ENCODE measurements at places on chromosomes 1 and 21. TPM values are rescaled to one million over a fixed set of nuclear protein-coding genes. Genes with fewer than 3 reads are reported as not detected.

- no peak for DNase-seq
Observed at GRCh38 chr1:192889082-192889481, 80.2 kb downstream of the RGS2 start.

GRCh38 chr1:184152974-184153373, 101.4 kb downstream of the TSEN15 start:
- DNase-seq, result no peak

GRCh38 chr21:34545079-34545884, 33.3 kb upstream of the KCNE1 start:
- peak; percentile 38 for DNase-seq

Gene ABCG1
- 7.6 TPM for total RNA-seq

DNA sequence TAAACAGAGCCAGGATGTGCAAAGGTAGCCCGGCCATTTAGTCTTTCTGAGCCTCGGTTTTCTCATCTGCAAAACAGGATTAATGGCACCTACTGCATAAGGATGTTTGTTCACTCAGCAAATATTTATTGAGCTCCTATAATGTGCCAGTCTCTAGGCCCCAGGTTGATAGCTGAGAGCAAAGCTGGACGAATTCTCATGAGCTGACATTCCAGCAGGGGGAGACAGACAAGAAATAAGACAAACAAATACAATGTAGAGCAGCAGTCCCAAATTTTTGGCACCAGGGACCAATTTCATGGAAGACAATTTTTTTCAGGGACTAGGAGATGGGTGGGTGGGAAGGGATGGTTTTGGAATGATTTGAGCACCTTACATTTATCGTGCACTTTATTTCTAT, 74.3 kb upstream of the PAX7 start:
- peak; percentile 23 for DNase-seq

Gene IGSF9
- total RNA-seq, result 2.3 TPM

GRCh38 chr1:153429266-153430165, 13.2 kb downstream of the S100A7A start:
- no peak for DNase-seq

DNA sequence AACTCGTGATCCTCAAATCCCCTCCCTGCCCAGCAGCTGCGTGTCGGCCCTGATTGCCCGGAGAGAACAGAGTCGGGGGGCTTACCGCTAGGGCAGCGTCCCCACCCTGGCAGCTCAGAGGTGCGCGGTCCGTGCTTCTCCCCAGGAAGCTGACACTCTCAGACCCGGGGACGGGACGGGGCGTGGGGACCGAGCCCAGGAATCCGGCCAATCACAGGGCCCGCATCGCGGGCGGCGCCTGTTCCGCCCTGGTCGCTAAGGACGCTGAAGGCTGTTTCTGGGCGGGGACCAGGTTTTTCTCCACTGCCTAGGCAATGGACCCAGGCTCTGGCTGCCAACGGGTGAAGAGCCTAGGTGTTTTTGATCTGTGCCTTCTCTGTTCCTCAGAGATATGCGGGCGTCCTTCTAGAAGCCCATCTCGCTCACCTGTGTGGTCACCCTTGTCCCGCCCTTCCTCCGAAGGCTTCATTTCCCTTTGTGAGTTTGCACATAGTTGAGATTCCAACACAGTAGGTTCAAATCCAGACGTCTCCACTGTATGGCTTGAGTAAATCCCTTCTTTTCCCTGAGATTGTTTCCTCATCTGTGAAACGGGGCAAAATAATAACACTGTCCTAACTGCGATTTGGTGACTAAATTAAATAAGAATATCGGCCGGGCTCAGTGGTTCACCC, at the start of gene C1orf87:
C1orf87 (minus strand) TSS at position 166 of the 674 bp plus-strand sequence. CDS start 1,127 bp downstream, outside the sequence.
- peak; percentile 63 for DNase-seq

Gene CHI3L2
- total RNA-seq, result not detected

Gene ARTN
- total RNA-seq, result 1.3 TPM

Gene SLC25A34
- 6.9 TPM for total RNA-seq

Gene PIGR
- total RNA-seq, result 14.8 TPM

- no peak for DNase-seq
Observed at GRCh38 chr1:176494436-176494835, 31.5 kb downstream of the PAPPA2 start.

GRCh38 chr1:151504759-151505158, 6.4 kb upstream of the CGN start:
- no peak for DNase-seq

Gene KRTAP21-2
- total RNA-seq, result not detected

Gene C1orf94
- total RNA-seq, result not detected

DNA sequence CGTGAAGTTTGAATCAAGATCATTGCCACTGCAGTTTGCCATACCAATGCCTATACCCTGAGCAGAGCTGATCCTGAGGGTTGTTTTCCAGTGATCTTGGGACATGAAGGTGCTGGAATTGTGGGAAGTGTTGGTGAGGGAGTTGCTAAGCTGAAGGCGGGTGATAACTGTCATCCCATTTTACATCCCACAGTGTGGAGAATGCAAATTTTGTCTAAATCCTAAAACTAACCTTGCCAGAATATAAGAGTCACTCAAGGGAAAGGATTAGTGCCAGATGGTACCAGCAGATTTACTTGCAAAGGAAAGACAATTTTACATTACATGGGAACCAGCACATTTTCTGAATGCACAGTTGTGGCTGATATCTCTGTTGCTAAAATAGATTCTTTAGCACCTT, 78.6 kb downstream of the FMN2 start:
- DNase-seq, result no peak

- no peak for DNase-seq
Observed at GRCh38 chr1:95048317-95048716, 24.4 kb downstream of the ALG14 start.

Gene OR2T35
- total RNA-seq, result not detected

DNA sequence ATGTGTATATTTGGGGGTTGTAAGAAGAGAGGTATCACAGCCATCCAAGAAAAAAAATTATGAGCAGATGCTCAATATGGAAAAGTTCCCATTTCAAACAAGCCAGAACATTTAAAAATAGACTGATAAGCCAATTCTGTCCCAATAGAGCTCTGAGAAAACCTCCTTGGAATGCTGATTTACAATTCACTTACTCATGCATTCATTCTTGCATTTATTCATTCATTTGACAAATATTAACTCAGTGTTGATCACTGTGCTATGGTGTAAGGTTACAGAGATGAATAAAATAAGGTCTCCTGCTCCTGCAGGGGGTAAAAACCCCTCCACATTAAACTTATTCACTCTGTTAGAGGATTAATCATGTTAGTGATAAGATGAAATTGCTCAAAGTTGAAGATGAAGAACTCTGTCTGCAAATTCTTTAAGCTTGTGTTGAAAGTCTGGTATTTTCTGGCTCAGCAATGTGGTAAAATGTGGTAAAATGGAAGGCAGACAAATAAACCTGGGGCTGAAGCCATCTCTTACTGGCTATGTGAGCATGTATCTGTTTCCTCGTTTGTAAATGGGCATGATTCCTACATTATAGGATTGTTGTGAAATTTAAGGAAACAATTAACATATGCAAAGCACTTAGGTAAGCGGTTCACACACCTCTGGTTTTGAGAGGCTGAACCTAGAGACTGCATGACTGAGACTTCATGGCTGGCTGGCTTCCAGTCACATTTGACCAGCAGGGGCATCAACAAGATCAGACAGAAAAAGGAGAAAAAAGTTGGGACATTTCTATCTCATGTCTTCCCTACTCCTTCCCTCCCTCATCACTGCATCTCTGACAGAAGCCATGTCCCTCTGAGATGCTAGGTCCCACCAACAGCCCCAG, 45.0 kb upstream of the DAB1 start:
- no peak for DNase-seq

Gene FCGR3A
- total RNA-seq, result not detected

DNA sequence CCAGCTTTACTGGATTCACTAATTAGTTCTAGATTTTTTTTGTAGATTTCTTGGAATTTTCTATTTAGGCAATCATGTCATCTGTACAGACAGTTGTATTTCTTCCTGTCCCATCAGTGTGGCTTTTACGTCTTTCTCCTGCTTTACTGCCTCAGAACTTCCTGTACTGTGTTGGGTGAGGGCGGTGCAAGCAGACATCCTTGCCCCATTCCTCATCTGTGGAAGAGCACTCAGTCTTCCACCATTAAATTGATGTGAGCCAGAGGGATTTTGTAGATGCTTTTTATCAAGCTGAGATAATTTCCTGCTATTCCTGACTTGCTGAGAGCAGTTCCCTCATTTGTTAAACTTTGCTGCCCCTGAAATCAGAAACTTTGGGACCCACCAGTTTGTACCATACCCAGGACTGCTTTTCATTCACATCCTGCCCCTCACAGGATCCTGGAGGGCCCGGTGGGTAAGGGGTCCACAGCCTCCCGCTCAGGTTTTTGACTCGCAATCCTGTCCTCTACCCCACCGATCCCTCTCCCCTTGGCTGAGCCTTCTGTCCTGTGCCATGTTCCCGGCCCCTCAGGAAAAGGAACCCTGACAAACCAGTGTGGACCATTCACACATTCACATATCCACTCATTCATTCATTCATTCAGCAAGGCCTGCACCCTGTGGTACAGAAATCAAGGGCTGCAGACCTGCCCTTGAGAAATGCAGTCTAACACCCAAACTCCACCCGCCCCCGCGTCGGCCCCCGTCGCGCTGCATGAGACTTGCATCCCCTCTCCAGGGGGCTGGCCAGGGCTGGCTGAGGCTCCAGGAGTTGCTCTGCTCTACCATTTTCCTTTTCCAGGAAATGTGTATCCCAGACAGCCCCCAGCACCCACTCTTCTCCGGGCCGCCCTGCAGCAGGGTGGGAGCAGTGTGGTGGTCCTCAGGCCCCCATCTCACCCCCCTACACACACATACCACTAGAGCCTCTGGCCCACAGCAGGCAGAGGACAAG, 246.5 kb upstream of the VAMP3 start:
- DNase-seq, result no peak

Gene ELOA
- total RNA-seq, result 28.0 TPM

DNA sequence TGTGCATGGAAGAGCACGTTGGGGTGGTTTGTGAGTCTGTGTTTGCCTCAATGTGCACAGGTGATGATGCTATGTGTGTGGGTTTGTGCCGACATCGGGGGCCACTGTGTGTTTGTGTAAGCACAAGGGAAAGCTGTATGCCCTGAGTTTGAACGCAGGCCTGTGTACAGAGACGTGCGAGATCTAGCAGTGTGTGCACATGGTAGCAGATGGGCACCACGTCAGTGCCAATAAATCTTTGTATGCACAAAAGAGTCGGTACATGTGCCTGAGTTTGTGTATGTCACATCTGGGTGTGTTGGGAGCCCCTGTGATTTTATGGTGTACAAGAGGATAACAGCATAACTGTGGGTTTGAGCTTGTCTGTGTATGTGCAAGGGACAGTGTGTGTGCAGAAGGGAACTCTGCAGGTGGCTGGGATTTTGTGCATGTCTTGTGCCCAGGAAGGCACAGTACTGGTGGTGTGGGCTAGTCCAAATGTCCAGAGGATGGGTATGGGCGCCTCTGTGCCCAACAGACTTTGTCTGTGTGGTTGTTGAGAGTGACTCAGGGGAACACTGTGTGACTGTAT, 32.0 kb upstream of the WASF2 start:
- DNase-seq, result no peak

GRCh38 chr1:167387251-167387910, 130.9 kb downstream of the CD247 start:
- no peak for DNase-seq

Gene KRTAP19-3
- not detected for total RNA-seq

DNA sequence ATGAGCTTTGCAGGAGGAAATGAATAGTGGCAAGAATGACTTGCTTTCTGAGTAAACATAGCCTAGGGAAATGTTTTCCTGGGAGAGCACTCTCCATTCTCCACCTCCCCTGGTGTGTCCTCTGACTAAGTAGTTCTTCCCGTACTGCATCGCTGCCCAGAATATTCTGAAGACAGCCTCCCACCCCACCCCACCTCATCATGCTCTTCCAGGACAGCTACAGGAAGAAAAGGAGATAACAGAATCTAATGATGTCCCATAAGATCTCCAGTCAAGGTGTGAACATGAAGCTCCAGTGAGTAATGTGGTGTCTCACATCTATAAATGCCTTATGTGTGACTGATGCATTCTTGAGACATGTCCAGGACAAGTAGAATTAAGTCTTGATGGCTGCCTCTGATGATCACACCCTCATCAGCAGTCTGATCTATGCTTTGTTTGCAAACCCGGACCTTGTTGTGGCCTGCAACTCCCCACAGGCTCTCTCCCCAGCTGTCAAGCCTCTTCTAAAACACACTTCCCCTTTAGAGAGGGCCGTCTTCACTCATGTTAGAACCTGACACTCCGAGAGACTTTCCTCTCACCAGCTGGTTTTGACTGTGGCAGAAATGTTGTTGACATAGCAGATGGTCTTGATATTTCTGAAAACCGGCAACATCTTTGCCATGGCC, 183.0 kb downstream of the CYYR1 start:
- DNase-seq, result no peak

DNA sequence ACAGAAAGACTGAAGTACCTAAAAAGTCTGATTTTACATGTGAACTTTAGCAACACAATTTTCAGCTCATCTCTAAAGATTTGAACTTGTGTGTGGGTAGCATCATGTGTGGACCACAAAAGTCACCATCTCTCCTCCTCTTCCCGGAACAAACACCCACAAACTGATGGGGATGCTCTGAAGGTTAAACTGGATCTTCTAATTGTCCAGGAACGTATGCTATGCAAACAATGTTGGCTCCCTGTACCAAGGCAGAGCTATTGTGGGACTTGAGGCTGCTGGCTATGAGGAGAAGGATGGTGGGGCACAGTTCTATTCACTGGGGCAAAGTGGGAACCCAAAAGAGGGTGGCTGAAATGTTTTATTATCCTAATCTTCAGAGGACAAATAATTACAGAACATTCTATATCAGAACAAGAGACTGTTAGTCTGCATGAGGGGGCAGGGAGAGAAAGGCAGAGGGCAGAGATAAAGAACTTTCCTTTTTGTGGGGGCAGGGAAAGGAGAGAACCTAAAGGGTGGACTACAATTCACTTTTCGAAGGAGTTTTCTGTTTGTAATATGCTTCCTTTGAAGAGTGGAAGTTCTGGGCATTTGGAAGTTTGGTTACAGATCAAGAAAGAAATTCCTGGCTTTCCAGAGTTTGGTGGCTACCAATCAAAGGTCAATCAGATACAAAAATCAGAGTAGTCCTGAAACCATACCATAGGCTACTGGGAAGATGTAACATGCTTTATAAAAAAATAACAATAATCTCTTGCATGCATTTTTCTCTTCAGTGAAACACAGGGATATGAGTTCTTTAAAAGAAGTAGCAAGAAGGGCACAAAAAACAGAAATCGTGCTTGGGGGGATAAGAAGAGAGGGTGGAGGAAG, 62.9 kb downstream of the GADD45A start:
- DNase-seq, result no peak

- DNase-seq, result no peak
Observed at GRCh38 chr1:38166461-38166860, 119.9 kb upstream of the POU3F1 start.

Gene LUZP1
- total RNA-seq, result 8.0 TPM

DNA sequence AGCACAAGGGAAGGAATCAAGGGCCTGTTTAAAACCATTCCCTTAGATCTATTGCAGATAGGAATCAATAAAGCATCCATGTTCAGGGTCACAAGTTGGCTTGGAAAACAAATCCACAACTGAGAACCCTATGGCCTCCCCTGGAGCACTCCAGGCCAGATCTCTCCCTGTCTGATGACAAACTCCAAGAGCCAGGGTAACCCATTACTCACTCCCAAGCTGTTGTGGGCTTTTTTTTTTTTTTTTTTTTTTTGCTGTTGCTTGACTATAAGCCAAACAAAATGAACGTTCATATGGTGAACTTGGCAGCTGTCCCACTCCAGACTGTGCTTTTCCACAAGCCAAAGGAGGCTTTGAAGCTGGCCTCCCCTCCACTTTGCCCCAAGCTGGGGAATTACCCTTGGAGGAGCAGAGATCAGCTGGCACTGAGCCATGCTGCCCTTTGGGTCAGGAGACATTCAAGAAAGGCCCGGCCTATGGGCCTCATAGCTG, 35.7 kb upstream of the VAV3 start:
- peak; percentile 43 for DNase-seq

Gene LCE1A
- total RNA-seq, result not detected

Measured in body of pancreas (tissue), 4 donors.